Left ventricle myocardium inferior (tissue), 1 donor: ENCODE measurements at places on chromosomes 5 and 9. TPM values are rescaled to one million over a fixed set of nuclear protein-coding genes. Genes with fewer than 3 reads are reported as not detected.

DNA sequence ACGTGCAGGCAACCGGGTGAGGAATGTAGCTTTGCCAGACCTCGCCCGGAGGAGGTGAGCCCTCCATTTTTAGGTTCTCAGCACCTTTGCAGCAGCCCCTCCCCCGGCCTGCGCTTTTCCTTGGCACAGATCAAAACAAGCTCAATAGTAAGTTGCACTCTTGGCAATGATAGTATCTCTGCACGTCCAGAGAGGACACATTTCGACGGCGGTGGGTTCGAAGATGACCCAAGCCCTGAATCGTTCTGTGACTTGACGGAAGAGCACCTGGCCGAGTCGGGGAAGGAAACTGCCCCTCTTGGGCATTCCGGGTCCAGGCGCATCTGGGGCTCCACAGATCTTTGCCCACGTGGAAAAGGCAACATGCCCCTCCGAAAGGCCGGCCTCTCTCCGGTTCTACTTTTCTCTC is 904 bp downstream of the GDNF start:
- peaks cover 100% of the 10 kb centered on the region for H3K27me3 ChIP-seq
- H3K4me1 ChIP-seq, result peaks cover 55% of the 10 kb centered on the region
- no peak for DNase-seq
- H3K36me3 ChIP-seq, result no peaks in the 10 kb centered on the region
- H3K4me3 ChIP-seq, result peak overlapping the region; percentile 68
- H3K27ac ChIP-seq, result no peak overlapping the region

DNA sequence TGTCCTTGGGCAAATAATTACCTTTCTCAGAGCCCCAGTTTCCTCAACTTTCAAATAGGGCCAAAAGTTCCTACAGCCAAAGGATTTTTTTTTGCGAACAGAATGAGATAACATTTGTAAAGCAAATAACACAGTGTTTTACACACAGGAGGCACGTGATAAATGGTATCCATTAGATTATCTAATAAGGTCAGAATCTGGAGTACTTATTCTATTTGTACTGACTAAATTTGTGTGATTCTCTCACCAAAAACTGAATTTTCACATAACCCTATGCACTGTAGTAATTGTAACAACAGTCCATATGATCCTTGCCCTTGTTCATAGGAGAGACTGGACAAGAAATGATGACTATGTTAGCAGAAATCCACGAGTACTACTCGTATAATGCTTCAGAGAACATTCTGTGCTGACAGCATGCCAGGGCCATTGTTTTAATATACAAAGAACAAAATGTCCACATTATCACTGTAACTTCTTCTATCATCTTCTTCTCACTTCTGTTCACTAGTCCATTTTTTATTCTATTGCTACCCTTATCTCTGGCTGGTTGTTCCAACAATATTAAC is 13.9 kb upstream of the FEM1C start:
- DNase-seq, result no peak
- H3K27ac ChIP-seq, result peak overlapping the region; percentile 63
- peaks cover 26% of the 10 kb centered on the region for H3K4me1 ChIP-seq
- no peaks in the 10 kb centered on the region for H3K36me3 ChIP-seq

GRCh38 chr5:78509145-78509865 is 139.3 kb downstream of the LHFPL2 start:
- H3K36me3 ChIP-seq, result no peaks in the 10 kb centered on the region
- no peaks in the 10 kb centered on the region for H3K27me3 ChIP-seq
- peak overlapping the region; percentile 81 for H3K27ac ChIP-seq
- H3K4me1 ChIP-seq, result peaks cover 69% of the 10 kb centered on the region
- peak overlapping the region; percentile 65 for H3K4me3 ChIP-seq
- no peak for DNase-seq

GRCh38 chr9:93677641-93678136 is 101.3 kb downstream of the PHF2 start:
- peaks cover 52% of the 10 kb centered on the region for H3K36me3 ChIP-seq
- peak; percentile 2 for DNase-seq
- H3K27ac ChIP-seq, result no peak overlapping the region
- peaks cover 5% of the 10 kb centered on the region for H3K4me1 ChIP-seq

GRCh38 chr5:29697785-29698414 is 1495.6 kb upstream of the CDH6 start:
- H3K27ac ChIP-seq, result no peak overlapping the region
- no peaks in the 10 kb centered on the region for H3K27me3 ChIP-seq
- no peak for DNase-seq
- H3K36me3 ChIP-seq, result no peaks in the 10 kb centered on the region
- H3K4me3 ChIP-seq, result no peak overlapping the region

SLC6A3 gene
- total RNA-seq, result not detected

DNA sequence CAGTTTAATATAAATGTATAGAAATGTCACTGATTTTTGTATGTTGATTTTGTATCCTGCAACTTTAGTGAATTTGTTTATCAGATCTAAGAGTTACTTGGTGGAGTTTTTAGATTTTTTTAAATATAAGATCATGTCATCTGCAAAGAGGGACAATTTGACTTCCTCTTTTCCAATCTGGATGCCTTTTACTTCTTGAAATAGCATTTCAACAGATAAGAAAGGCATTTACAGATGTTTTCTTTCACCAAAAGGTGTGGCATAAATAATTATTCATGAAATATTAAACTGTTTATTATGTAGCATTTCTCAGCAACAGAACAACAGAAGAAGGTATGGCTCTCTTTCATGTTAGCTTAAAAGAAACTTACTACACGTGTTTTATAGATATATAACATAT is 34.9 kb upstream of the NIPBL start:
- peaks cover 3% of the 10 kb centered on the region for H3K27me3 ChIP-seq
- no peak for DNase-seq
- H3K36me3 ChIP-seq, result no peaks in the 10 kb centered on the region
- H3K4me3 ChIP-seq, result no peak overlapping the region
- H3K27ac ChIP-seq, result no peak overlapping the region

DNA sequence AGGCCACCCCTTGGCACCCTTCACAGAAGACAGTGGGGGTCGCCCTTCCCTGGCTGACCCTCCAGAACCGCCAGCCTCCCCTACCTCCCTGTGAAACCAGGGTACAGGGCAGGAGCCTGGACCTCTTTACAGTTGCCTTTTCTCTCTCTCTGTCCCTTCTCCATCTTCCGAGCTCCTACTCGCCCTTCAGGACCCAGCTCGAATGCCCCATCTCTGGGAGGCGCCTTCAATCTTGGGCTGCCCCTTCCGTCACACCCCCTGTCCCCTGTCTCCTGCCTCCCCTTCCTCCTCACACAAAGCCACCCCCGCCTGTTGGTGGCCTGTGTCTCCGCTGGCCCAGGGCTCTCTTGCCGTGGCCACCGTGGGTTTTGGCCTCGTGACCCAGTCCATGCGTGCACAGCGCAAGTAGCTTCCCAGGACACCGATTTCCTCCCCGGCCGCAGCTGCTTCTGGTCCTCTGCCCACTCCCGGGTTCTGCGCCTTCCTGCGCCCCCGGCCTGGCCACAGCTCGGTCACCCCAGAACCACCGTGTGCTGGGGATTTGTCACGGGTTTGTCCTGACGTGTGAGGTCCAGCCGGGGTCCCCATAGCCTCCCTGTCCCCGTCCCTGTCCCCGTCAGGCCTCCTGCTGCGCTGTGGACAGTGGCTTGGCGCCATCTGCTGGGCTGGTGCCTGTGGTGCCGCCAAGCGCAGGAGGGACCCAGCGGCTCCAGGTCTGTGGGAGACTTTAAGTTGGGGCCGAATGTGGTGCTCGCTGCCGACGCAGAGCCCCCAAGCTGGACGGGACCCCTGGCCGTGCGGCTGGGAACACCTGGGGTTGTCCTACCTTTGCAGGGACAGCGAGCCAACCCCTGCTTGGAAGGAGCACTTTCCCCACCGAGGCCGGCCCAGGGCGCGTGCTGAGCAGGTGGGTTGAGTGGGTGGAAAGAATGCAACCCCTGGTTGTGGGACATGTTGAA is 4.0 kb upstream of the TMEM250 start:
- peaks cover 32% of the 10 kb centered on the region for H3K4me1 ChIP-seq
- peak overlapping the region; percentile 55 for H3K4me3 ChIP-seq
- peak; percentile 76 for DNase-seq
- peak overlapping the region; percentile 30 for H3K27ac ChIP-seq
- H3K27me3 ChIP-seq, result peaks cover 18% of the 10 kb centered on the region

GRCh38 chr9:5140151-5140550 is 45.3 kb downstream of the INSL6 start:
- no peak for DNase-seq
- H3K36me3 ChIP-seq, result peaks cover 19% of the 10 kb centered on the region
- no peaks in the 10 kb centered on the region for H3K27me3 ChIP-seq
- no peak overlapping the region for H3K4me3 ChIP-seq

IRX1 gene
- total RNA-seq, result 0.16 TPM

OTULINL gene
- total RNA-seq, result 3.8 TPM
